ENCODE measurements at places on chromosomes 1 and 21.

- DNase-seq: no peak
Measured at GRCh38 chr1:78121710-78122109, 75.9 kb downstream of the GIPC2 start.

DNA sequence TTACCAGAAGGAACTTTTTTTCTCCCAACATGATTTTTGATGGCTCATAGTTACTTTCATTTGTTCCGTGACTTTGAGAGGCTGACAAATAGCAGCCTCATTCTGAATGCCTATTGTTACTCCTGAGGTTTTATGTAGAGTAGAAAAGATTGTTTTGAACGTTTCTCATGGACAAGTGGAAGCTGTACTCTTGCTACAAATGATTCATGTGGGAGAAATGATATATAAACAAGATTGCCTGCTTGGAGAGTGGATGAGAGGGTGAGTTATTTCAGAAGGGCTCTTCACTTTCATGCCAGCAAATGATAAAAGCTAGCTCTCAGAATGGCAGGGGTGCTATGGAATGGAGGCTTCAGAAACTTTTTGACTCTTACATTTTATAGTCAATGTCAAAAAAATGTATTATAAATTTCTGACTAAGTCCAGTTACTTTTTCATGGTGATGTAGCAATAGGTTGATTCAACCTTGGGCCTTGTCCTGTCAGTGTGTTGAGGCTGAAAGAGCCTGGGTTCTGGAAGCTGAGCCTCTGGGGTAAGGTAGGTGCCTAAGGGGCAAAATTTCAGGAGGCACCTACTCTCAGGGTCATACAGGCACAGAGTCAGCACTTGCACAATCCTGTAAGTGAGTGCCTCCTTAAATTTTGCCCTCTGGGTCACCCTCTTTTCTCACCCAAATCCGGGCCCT lies 19.4 kb downstream of the JUN start:
- no peak for DNase-seq

GRCh38 chr1:231844986-231845502 lies 218.5 kb downstream of the DISC1 start:
- DNase-seq: no peak

DNA sequence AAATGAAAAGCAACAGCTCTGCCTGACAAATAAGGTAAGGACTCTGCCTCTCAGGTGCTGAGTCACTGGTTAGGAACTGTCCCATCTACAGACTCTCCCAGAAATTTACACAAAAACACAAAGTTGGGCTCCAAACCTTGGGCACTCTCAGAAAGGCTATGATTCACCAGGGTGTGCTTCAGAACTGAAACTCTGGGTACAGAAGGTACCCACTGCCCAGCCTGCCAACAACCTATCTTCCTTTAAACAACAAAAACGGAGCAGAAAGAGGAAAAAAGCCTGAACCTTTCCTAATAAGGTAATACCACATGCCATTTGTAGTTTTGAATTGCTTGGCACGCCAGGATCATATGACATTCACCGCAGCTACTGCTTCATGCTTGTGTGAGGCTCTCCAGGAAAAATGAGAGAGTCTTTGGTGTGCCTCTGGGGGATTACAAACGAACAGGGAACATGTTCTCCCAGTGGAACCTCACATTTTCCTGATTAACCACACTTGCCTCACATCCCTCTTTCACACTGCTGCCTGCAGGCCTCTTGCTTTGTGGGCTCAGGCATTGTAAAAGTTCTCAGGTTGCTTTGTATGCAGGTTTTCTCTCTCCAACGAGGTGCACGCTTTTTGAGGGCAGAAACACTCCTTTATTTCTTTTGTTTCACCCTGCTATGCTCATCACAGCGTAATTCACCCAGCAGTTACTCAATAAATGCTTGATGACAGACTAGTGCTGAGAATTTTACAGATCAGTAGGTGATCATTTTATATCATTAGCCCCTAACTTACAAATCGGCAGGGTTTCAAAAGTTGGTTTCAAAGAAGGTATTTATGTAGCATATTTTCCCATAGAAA lies 65.1 kb downstream of the GADD45A start:
- no peak for DNase-seq
